ENCODE measurements at places on chromosomes 2 and 18.

DNA sequence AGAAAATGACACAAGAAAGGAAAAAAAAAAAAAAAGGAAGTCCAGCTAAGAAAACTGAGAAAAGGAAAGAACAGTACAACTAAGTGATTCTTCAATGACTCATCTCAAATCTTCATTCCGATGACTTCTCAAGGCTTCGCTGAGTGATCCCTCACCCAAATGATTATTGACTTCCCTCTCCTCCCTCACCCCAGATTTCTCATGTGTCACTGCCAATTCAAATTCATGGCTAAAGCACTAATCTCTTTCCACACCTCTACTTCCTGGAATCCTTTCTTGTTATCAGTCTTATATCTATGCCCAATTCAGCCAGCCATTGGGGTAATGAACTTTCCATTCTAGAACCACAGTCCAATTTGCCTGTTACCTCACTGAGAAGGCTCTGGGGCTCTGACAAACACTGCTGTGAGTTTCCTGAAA is 7.2 kb upstream of the ABCB11 start:
- no peak for DNase-seq

DNA sequence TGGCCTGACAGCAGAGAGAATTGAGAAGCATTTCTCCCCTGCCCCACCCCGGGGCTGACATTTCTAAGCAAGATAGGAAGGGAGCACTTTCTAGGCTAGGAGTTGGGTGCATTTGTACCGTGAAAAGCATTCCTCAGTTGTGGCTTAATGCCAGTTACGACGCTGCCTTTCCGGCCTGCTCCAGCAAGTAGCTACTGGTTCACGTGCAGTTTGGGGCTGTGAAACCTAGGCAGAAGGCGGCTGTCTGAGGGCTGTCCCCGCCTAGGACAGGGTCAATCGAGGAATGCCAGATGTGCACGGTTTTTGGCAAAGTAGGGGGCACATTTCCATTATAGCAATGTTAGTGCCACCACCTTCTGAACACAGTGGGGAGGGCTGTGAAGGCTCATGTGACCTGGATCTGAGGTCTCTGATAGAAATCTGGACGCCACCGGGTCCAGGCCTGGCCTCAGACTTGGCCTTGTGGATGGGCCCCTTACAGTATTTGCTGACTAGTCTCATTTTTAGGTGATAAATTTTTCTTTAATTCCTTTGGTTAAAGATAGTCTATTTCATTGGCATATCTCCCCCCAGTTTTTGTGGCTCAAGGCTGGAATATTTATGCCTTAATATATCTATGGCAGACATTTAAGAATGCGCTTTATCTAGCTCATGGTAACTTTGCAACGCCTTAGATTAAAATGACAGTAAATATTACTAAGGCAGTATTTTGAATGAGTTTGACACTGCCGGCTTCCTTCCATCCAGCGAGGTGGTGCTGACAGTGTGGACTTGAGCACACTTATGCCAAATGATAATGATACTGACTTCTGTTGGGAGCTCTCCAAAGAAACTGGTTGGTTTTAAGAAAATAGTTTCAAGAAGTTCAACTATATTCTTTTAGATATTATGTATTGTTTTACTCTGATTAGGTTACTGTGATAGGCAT is 78.7 kb downstream of the LPIN1 start:
- no peak for DNase-seq

DNA sequence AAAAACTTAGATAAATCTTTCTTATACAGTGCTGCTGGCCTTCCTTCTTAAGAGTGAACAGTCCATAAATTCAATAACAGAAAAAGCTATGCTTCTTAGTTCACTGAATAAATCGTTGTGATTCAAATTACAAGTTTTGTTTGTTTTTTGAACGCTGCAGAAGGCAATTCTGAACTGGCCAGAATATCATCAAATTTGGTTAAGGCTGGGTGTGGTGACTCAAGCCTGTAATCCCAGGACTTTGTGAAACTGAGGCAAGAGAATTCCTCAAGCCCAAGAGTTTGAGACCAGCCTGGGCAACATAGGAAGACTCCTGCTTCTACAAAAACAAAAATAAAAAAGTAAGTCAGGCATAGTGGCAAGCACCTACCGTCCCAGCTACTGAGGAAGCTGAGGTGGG is 111.2 kb upstream of the SLC39A10 start:
- DNase-seq: no peak

DNA sequence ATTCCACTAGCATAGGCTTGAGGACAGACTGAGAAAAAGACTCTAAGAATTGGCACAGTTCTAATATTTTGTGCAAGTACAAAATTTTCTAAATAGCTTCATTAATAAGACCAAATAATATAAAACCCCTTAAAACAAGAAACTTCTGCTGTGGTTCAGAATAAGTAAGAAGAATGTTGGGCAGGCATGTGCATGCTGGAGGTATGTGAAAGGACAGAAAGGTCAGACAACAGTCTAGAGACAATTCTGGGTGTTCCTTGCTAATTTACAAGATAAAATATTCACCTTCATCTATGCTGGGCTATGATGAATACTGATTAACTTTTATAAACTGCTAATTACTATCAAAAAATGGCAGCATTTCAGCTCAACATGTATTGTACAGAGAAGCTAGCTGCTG is 14.9 kb downstream of the CEBPZOS start:
- no peak for DNase-seq

DNA sequence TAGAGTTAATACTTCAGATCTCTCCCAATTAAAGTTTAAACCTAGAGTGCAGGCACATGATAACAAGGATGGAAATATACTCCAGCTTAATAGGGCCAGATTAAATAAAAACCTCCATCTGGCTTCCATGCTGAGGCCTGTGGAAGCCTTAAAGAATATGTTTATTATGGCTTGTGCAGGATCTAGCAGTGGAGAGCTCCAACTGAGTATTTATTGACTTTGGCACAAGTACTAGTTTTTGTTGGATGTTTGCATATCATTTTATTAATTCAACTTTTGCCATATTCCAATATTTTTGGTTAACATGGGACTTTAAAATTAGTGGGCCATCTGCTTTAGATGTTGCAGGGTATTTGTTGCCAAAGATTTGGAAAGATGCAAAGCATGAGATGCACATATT is 860.4 kb upstream of the SOX11 start:
- DNase-seq: no peak

DNA sequence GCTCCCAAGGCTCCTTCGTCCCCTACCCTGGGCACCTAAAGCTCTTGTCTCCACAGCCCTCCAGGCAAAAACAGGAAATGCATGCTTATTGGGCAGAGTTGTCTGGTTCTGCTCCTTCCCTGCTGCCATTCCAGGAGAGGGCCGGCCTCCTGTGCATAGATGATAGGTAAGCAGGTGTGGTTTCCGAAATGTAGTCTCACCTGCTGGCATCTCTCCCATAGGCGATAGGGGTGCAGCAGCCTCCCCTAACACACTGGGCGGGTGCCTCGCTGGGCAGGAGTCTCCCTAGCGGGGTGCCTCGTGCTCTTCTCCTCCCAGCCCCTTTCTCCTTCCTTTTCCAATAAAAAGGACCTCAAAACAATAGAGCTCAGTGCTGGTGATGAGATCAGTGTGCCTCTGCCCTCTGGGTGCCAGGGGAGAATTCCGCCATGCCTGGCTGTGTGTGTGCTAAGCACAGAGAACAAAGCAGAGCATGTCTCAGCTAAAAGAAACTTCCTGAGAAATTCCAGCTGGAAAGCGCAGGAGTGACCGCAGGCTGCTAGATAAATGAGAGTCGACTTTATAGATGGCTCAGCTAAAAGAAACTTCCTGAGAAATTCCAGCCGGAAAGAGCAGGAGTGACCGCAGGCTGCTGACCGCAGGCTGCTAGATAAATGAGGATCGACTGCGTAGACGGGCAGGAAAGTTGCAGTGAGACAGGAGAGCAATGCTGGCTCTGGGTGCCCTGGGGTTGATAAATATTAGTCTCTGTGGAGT is 11.3 kb upstream of the PXDN start:
- DNase-seq: no peak

DNA sequence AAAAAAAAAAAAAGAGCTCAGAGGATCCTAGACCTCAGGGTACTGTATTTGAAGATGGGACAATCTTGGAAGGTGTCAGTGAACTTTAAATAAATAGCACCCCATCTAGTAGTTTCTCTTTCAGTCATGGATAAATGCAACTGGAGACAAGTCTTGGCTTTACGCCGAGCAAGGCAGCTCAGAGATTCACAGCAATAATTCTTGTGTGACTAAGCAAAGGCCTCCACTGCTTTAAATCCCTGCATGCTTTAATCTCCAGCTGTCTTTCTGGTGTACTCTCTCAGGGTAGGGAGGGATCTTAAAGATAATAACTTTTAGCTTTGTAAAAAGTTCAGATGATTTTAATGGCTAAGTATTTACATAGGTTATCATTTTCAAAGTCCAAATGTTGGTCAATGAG is 36.3 kb downstream of the NRXN1 start:
- DNase-seq: no peak

DNA sequence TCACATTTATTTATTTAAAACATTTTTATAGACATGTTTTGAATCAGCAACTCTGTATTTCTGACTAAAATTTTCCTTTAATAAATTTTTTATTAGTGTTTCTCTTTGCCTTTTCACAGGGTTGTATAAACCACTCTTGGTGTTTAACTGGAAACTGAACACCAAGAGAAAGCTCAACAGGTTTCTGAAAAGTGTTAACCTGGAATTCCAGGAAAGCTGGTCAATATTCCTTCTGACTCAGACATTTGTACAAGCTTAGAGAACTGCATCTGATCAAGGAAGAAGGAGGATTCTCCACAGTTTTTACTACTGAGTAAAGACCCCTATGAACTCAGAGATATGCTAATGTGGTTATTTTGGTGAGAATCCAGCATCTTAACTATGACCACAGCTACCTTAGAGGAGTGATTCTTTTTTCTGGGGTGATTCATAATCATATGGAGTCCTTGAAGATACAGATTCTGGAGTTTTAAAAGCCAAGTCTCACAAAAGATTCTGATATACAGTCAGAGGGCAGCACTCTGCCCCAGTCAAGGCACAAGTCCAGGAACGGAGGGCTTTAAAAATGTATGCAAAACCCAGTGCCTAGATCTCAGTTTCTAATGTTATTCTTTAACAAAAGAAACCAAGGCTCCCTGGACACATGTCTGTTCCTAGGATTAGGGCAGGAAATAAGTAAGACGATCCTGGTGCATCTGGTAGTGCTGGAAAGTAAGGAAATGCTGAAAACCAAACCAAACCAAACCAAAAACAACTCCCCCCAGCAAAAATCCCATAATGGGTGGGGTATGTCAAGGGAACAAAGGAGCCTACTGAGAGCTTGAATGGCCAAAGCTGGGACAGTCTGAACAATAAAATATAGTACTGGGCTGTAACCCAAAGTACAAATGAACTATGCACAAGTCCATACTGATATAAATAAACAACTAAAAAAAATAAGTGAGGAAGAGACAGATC is 85.1 kb upstream of the FZD5 start:
- no peak for DNase-seq

- DNase-seq: no peak
These were observed 73.5 kb downstream of the CHN1 start for GRCh38 chr2:174931724-174932123.

DNA sequence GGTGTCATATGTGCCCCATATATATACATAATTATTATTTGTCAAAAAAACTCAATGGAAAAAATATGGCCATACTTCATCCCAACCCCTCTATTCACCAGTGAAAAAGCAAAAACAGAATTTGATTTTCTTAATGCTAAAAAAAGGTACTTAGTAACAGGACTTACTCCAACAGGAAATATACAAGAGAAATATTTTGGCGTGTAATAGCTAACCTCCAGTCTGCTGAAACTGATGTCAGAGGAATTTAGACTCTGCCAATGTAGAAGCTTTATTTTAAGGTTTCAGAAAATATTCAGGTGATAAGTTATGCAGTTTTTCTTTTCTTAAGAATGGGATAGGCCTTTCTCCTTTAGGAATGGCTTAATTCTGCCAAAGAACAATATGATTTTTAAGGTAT is 72.6 kb downstream of the TMEFF2 start:
- no peak for DNase-seq

DNA sequence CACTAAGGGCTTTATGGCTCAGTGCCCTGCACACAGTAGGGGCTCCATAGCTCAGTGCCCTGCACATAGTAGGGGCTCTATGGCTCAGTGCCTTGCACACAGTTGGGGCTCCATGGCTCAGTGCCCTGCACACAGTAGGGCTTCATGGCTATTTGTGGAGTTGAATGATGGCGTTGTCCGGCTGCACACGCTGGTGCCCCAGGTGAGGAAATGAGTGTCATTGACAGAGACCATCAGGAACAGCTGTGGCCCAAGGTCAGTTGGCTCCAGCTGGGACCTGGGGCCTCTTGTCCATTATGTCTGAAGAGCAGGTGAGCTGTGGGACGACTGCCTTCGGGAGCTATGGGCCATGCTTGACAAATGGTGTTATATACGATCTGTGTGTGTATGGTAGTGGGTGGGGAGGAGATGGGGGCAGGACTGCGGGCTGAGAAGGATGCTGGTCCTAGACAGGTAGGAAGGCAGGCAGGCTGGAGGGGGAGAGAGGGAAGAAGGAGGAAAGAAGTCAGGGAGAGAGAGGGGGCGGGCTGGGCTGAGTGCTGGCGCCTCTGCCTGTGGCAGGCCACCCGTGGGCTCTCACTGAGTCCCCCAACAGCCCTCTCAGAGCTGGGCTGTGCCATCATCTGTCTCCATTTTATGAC is 130.6 kb downstream of the CLIP4 start:
- DNase-seq: no peak

GRCh38 chr2:68827666-68828065 is 43.5 kb downstream of the BMP10 start:
- no peak for DNase-seq

- DNase-seq: no peak
These were observed 89.2 kb downstream of the SH3RF3 start for GRCh38 chr2:109218087-109218791.

GRCh38 chr2:110881908-110882307 is 149.5 kb downstream of the ACOXL start:
- no peak for DNase-seq

- no peak for DNase-seq
These were observed 58.0 kb downstream of the MYL12B start for GRCh38 chr18:3319894-3320454.

DNA sequence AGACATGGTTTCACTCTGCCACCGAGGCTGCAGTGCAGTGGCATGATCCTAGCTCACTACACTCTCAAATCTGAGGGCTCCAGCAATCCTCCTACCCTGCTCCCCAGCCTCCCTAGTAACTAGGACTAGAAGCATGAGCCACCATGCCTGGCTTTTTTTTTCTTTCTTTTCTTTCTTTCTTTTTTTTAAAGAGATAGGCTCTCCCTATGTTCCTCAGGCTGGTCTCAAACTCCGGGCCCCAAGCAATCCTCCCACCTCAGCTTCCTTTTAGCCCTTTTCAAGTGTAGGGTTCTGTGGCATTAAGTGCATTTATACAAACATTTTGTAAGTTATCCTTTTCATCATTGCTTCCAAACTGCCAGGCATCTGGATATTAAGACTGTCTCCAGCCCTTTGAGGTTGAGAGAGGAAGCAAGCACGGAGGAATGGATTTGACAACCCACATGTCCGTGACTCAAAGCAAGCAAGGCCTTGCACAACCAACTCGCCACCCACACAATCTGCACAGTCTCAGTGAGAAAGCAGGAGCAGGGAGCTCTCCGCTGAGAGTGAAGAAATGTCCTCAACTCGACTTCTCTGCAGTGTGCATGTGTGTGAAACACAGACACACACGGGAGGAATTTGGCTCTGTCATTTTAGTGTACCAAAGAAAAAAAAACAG is 65.6 kb downstream of the ATP8B1 start:
- DNase-seq: no peak

GRCh38 chr2:143603035-143603655 is 473.9 kb downstream of the ARHGAP15 start:
- no peak for DNase-seq

All from activated naive CD8-positive, alpha-beta T cell treated with anti-CD3 and anti-CD28 coated beads, Interleukin-2, amount 10 ng/mL, durations not matched to agents 7 days and 5 days (primary cell).